Retina (tissue), 1 donor: ENCODE measurements at places on chromosomes 5 and 9.

- no peak for DNase-seq
These were observed 75.3 kb downstream of the NMUR2 start for GRCh38 chr5:152329761-152330283.

GRCh38 chr5:167296066-167296465 is 995.4 kb upstream of the WWC1 start:
- DNase-seq, result no peak

GRCh38 chr5:148938522-148938882 is 112.1 kb downstream of the ADRB2 start:
- no peak for DNase-seq

DNA sequence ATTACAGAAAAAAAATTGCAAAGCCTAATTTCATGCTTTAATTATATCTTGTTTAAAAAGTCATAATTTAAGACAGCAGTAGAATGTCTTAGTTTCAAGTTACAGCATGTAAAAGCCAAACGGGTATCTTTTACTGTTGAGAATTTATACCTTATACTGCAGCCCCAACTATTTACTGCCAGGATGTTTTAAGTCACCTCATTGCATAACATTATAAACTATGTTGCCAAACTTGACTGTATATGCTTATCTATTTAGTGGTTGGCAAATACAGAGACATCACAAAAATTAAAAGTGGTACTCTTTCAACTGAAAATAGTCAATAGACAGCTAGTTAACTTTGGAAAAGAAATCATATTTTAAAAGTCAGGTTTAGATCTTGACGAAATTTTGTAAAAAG is 119.5 kb downstream of the EDIL3 start:
- no peak for DNase-seq

- DNase-seq, result no peak
These were observed 57.9 kb upstream of the SIMC1 start for GRCh38 chr5:176180339-176180738.

DNA sequence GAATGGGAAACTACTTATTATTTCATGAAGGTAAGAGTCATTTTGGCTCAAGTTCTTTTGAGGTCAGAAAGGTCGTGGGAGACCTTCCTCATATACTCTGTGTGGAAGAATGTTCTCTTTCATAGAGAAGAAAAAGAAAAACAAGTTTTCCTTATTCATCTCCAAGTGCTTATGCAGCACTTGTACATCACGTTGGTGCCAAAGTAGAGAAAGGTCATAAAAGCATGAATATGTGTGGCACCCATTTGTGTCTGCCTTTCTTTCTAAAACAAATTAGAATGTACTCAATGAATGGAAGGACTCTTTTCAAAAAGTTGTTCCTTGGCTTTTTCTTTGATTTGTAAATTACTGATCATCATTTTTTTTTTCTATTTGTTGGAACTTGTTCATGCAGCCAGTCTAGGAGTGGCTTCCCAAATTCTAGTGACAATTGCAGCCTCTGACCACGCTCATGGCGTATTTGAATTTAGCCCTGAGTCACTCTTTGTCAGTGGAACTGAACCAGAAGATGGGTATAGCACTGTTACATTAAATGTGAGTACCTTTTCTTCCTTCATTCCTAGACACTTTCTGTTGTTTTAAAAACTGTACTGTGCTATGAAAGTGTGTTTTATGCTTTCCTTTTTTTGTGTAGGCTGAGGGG is 122.4 kb downstream of the ADGRV1 start:
- DNase-seq, result no peak

- no peak for DNase-seq
These were observed 176.4 kb upstream of the CCNG1 start for GRCh38 chr5:163260961-163261360.

GRCh38 chr5:34490506-34491250 is 165.4 kb upstream of the RAI14 start:
- DNase-seq, result peak; percentile 32

DNA sequence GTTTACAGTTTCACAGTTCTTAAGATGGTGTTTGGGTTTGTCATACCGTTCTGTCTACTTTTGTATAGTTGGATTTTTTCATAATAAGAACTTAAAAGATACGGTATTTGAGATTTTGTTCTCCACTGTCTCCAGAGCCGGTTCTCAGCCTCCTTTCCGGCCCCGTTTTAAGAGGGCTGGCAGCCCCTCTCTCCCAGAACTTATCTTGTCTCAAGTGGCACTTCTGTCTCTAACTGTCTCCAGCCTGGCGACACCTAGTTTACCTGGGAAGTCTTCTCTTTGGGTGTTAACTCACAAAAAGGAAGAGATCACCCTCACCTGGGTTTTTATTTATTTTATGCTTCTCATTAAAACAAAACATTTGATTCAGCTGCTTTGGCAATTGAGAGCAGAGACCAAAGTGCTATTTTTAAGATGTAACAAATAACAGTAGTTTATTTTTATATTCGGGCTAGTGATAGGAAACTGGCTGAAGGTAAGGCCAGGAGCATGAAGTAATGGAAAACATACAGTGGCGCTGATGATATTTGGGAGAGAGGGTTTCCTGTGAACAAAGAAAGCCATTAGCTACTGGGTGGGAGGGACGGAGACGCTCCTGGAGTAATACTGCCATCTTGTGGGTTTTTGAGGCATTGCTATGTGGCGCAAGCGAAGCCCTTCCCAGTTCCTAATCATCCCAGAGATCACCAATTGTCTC is 48.3 kb downstream of the ACER2 start:
- peak; percentile 89 for DNase-seq

DNA sequence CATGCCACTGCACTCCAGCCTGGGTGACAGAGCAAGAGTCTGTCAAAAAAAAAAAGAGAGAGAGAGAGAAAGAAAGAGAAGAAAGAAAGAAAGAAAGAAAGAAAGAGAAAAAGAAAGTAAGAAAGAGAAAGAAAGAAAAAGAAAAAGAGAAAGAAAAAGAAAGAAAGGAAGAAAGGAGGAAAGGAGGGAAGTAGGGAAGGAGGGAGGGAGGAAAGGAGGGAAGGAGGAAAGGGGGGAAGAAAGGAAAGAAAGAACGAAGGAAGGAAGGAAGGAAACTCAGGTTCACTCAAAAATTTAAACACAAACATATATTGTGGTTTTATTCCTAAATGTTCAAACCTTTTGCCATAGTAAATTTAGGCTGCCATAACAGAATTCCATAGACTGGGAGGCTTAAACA is 453.0 kb downstream of the SLCO4C1 start:
- DNase-seq, result no peak

DNA sequence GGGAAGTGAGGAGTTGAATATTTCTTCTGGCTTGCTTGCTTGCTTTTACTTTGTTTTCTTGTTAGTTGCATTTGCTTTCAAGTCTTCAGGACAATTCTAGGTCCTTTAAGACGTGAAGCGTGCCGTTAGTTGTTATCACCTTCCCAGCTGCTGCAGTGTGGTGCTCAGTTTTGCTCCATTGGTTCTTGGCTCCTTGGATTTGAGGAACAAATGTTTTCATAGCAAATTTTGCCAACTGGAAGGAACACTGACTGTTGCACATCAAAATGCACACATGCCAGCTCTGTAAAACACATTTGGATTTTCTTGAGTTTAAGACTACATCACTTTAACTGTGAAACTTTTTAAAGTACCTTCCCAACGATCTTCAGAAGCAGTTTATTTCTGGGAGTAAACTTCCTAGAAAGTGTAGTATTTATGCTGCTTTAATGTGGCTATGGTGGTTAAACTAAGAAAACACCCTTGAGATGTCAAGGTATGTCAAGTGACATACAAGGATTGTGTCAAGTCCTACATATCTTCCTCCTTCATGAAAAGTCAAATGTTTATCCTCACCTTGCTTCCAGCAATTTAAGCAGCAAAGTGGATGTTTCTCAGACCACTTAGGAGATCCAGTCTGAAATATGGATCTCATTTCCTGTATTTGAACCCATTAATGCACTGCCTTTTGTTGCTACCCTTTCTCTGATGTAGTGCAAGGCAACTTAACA is 24.9 kb downstream of the MOCS2 start:
- no peak for DNase-seq

GRCh38 chr5:151096001-151096373 is 15.2 kb upstream of the TNIP1 start:
- no peak for DNase-seq

DNA sequence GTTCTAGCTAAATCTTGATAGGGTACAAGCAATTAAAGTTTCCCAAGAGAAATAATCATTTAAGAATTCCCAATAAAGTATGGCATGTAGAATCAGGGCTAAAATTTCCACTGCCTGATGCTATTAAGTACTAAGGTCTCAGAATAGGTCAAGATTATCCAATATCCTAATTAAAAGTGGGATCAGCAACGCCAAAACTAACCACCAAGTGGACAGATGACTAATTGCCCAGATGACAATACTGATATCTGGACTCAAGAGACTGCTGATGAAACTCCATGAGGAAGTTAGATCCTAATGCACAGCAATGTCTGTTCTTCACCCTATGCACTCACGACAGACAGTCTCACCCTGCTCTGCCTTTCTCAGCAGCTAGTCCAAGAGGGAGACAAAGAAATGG is 14.3 kb downstream of the DEPDC1B start:
- no peak for DNase-seq

- no peak for DNase-seq
These were observed 15.9 kb upstream of the WNT8A start for GRCh38 chr5:138067945-138068344.
